NCI-H748 treated with DMSO at 0.1 percent for 48 hours (cell line): ENCODE measurements at places on chromosomes 11 and 22.

DNA sequence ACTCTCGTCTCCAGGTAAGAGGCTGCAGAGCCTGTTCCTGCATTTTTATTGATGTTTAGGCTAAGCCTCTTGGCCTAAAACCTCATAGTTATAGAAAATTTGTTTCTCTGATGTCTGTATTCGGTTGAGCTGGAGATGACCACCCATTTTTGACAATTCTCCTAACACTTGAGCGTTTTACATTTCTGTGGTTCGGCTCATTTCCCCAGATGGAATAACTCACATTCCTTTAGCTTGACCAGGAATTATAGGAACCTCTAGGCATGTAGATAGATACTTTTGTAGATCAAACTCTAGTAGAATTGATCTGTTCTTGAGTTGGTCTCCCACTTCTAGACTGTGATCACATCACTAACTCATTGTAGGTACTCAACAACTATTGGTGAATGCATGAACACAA lies 172.6 kb upstream of the CADM1 start:
- no peak for DNase-seq

DNA sequence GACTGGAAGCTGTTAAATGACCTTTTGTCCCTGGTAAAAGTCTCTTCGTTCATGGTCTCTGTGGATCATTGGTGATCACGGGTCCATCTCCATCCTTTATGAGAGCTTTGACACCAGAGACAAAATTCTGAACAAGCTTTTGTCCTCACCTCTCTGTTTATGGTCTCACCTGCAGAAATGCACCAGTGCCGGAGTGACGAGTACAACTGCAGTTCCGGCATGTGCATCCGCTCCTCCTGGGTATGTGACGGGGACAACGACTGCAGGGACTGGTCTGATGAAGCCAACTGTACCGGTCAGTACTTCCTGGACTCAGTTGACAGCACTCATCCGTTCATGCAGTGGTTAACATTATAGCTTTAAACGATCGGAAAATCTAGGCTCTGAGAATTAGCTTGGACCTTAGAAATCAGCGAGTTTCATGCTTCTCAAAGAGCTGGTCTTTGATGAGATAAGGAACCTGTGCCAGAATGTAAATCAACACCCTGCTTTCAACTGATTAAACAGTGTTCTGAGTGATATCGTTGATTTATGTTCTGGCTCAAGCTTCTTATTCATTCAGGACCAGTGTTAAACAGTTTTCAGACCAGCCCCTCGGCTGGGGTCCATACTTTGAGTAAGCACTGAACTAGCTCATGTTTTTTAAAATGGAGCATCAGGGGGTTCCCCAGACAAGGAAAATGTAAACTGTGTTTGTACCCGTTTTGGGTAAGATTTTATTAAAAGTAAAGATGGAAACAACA lies 124.5 kb upstream of the SORL1-AS1 start:
- no peak for DNase-seq

DNA sequence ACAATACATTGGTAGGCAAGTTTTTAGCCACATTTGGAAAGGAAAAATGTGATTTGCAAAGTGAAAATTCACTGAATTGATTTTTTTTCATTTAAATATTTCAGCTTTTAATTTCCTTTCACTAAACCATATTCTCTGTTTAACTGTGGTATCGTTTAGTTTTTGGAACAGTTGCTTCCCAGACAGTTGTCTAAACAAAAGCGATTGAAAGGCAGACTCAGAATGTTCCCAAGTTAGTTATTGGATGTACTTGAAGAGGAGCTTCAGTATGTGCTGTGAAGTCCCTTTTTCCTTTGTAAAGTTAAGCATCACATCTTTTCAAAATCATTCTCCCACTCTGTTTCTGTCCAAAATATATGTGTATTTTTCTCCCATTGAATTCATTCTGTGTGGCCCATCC lies 623.4 kb upstream of the LUZP2 start:
- DNase-seq: no peak

DNA sequence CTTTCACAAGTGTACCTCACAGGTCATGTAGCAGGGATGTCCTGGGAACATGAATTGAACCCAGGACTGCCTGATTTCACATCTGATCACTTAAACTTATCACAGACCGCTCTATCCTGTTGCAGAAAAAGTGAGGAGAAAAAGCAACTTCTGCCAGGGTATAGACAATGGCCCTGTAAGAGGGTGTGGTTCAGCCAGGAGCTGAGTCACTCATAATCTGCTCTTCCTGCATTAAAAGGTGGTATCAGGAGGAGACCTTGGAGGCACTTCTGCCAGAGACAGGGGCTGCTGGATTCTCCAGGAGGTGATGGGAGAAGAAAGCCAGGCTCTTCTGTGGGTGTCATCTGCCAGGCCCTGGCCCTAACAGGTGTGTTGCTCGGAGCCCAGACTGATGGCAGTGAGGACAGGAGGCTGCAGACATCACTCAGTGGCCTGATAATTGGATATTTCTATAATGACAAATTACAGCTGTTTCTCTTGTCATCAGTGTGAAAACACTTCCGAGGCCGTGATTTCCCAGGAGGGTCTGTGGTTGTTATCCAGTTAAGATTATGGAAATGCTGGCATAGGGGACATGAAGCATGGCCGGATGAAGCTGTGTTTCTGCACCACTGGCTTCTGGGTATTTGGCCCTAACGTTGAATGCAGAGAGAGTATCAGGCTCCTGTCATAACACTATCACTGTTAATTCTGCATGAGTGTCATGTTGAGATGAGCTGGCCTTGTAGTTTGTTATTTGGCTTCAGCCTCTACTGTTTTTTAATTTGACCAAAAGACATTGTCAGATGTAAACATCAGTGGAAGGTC lies 125.1 kb upstream of the ZBED5 start:
- no peak for DNase-seq

DNA sequence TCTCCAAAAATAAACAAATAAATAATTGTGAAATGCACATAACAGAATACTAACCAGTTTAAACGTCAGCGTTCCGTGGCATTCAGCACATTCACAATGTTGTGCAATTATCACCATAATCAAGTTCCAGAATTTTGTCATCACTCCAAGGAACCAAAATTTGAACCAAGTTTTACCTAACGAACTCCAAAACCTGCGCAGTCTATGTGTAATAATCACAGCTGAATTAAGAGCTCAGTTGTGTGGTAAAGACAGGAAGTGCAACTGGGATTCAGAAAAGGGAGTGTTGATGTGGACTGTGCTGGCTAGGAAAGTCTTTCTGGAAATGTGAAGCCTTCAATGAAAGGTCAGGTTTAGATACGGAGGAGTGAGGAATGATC lies 5.4 kb upstream of the MCAM start:
- no peak for DNase-seq

- DNase-seq: no peak
Observed at GRCh38 chr11:100151944-100152343, 535.1 kb upstream of the ARHGAP42 start.

DNA sequence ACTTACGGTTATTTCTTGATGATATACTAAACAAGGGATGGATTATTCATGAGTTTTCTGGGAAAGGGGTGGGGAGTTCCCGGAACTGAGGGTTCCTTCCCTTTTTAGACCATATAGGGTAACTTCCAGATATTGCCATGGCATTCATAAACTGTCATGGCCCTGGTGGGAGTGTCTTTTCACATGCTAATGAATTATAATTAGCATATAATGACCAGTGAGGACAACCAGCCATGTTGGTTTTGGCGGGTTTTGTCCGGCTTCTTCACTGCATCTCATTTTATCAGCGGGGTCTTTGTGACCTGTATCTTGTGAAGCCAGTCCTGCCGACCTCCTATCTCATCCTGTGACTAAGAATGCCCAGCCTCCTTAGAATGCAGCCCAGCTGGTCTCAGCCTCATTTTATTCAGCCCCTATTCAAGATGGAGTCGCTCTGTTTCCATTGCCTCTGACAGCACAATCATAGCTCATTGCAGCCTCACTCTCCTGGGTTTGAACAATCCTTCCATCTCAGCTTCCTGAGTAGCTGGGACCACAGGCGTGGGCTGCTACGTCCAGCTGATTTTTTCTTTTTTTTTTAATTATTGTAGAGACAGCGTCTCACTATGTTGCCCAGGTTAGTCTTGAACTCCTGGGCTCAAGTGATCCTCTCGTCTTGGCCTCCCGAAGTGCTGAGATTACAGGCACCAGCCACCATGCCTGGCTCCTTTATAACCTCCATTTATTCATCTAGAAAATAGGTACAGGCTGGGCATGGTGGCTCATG lies 52.6 kb upstream of the EMID1 start:
- no peak for DNase-seq

DNA sequence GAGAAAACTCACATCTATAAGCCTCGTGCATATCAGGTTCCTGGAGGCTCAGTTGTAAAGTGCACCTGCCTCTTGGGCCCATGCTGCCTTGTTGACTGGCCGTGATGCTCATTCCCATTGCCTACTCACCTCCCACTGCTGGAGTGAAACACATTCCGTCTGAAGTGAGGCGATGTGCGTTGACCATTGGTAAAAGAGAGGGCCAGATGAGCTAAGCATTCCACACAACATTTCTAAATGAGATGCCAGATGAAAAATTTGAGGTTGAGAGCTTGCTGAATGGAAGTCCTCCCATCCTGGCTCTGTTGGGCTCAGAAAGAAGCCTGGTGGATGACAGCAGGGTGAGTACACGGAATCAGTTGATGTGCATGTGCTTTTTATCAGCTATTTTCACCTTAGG lies 8.6 kb upstream of the ADAMTS15 start:
- no peak for DNase-seq

GRCh38 chr11:61028135-61028729 lies 56.8 kb downstream of the CD6 start:
- no peak for DNase-seq

- DNase-seq: no peak
Observed at GRCh38 chr11:61472282-61472681, 36.3 kb upstream of the LRRC10B start.

DNA sequence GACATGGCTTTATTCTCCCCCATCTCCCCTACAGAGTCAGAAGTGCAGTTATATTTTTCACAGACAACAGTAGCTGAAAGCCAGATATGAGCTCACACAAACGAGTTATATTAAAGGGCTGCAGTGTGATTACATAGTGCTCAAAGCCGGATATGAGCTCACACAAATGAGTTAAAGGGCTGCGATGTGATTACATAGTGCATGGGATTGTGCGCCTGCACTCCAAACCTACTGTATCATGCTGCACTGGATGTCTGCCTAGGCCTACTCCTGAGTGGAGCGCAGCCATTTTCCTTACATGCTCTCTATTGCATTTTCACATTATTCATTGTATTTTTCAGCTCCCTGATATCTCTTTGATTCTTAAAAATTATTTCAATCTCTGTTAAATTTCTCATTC lies 414.6 kb upstream of the LARGE1 start:
- DNase-seq: no peak

DNA sequence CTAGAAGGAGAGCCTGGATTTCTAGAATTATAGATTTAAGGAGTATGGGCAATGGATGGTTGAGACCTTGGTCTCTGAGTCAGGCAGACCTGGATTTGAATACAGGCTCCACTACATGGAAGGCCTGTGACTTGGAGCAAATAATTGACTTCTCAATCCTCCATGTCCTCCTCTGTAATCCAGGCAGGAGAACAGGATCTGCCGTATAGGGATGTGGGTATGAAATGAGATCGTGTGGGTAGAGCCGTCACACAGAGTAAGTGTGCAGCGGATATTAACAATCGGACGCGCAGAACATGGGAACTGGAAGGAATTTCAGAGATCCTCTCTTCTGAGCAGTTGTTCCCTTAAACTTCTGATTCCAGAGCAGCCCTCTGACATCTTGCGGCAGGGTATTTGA lies 11.5 kb upstream of the TMPRSS13 start:
- no peak for DNase-seq

- DNase-seq: no peak
Observed at GRCh38 chr11:36317992-36318391, 21.9 kb downstream of the PRR5L start.

GRCh38 chr11:126109941-126110731 lies 47.5 kb upstream of the CDON start:
- no peak for DNase-seq

DNA sequence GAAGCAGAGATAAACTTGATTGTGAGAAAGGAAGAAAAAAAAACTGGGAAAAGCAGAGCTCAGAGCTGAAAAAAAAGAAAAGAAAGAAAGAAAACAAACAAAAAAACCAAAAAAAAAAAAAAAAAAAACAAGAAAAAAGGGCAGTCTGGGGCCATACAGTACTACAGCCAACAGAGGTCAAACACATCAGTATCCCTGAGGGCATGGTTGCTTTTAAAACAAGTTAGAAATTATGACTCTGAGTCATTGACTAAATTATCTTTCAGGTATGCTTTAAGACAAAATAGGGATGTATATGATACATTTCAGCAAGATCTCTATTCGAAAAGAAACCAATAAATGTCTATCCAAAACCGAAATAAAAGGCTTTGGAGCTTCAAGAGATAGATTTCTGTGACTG lies 37.1 kb upstream of the TLCD5 start:
- DNase-seq: no peak
